ENCODE measurements at places on chromosomes 1 and 21.

DNA sequence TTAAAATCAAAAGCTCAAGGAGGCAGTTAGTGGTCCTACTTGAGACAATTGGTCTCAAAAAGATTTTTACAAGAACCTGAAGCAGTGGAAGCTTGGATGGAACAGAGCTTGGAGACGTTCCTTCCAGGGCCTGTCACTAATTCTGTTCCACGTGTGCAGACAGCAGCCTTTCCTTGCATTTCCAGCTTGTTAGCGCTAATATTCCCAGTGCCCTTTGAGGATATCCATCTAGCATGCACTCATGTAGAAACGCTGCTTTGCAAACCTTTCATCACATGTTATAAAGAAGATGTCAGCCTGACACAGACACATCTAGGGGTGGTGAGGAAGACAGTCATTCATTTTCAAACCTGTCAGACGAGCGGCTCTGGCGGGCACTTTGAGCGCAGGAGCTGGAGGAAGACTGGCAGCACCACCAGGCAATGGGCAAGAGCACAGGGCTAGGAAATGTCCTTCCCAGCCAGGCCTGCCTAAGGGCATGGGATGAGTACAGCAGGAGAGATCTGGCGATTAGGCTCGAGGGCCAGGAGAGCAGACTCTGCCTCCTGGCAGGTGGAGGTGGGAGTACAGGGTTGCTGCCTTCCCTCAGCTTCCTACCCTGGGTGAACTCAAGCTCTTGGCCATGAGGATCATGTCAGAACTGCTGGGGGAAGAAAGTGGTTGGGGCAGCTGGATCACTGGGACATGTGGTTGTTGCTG lies 55.5 kb downstream of the CASQ2 start:
- DNase-seq: no peak

DNA sequence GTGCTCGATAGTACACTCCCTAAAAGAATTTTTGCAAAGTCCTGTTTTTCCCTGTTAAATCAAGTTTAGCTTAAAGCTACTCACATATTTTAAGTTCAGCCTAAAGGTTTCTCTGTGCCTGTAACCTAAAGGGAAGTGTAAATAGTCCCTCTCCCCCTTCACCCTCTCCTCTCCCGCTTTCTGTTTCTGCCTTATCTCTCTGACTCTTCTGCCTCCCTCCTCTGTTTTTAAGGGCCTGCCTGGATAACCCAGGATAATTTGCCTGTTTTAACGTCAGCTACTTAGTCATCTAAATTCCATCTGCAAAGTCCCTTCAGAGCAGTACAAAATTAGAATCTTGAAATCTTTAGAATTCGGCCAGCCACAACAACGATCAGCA lies 92.6 kb downstream of the NID1 start:
- DNase-seq: no peak

DNA sequence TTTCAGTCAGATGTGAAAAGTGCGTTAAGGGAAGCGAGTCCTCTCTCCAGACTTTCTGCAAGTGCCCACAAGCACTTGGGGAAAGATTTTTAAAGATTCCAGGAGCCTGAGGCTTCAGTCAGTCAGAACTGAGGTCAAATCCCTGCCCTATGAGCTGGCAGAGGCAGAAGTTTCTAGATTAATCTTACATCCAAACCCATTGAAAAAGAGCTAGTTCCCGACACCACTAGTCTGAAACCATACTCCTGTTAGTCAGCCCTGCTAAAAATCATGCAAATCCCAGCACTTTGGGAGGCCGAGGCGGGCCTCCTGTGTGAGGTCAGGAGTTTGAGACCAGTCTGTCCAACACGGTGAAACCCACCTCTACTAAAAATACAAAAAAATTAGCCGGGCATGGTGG lies 21.0 kb downstream of the RSPH1 start:
- DNase-seq: no peak

DNA sequence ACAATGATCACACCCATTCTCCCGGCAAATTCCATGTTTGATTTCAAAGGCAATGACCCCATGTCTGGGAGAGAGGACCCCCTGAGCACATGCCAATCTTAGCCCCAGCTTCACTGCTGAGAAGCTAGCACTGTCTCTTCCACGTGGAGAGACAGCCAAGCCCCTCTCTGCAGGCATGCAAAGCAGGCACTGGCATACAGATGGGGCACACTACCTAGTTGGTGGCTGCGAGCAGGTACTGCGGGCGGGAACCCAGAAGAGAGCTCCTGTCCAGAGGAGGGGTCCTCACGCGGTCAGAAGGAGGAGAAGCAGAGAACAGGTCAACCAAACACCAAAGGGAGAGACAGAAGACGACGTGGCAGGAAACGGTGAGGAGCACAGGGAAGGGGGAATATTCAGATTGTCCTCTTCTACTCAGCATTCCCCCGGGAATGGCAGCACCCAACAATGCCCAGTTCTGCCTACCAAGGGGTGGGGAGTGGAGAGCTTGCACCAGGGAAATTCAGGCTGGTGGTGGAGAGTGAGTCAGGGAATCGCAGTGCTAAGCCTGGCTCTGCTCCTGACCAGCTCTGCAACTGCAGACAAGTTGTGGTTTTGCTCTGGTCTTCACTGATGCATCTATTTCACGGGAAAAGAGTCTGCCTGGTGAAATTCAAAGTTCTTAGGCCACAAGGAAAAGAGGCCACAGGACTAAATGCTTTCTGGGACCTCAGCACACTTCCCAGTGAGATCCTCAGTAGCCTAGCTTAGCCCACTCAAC lies 48.1 kb upstream of the GOLT1A start:
- no peak for DNase-seq

GRCh38 chr1:245823408-245824147 lies 668.8 kb downstream of the KIF26B start:
- DNase-seq: no peak

DNA sequence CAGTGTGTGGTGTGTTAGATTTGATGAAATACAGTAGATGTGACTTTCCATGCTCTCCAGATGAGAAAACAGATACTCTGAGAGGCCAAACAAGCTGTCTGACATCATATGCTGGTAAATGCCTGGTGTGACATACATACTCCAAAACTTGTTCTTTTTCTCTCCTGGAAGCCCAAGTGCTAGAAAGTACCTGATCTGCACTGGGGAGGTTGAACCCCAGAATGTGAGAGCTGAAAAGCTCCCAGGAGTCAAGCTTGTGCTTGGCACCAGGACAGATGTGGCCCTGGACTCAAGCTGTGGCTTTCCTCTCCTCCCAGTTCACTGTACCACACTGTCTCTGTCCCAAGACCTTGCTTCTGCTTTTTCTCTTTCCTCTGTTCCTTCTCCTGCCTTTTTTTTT lies 389.0 kb upstream of the USP24 start:
- DNase-seq: no peak
